CD4-positive, alpha-beta T cell treated with Interleukin-17A for 1 hour (primary cell): ENCODE measurements at places on chromosomes 1 and 21.

DNA sequence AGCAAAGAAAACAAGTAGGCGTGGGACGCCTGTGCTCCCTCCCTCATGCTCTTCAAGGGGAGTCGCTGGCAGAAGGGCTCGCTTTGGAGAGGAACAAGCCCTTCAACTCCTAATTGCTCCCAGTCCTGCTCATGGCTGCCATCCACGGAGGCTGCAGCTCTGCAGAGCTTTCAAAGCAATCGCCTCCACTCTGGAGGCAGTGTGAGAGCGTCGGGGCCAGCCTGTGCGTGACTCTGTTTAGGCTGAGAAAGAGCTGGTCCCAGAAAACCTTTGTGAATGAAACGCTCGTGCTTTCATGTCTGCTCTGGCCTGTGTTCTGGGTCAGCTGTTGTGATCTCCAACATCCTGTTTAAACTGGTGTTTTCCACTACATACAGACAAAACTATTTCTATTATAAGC is 23.9 kb upstream of the RUNX1 start:
- no peak for DNase-seq

- DNase-seq, result no peak
Measured at GRCh38 chr1:74679811-74680210, 6.2 kb upstream of the ERICH3 start.

GRCh38 chr1:214396330-214396729 is 115.4 kb downstream of the SMYD2 start:
- DNase-seq, result no peak

GRCh38 chr1:54070171-54070837 is 16.9 kb downstream of the TCEANC2 start:
- DNase-seq, result peak; percentile 74

DNA sequence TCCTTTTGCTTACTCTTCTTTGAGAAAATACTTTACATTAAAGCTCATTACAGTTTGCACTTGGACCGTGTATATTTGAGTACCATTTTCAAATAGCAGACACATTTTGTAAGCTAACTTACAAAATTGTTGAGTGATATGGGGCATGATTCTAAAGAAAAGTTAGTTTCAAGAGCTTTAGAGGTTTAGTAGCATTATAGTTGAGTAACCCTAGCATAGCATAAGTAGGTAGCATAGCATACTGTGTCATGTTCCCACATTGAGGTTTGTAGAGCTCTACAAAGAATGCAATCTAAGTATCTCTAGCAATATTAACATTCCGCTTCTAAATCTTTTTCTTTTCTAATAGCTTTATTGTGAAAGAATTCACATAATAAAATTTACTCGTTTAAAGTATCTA is 92.0 kb downstream of the ITSN1 start:
- no peak for DNase-seq

- peak; percentile 83 for DNase-seq
Measured at GRCh38 chr1:20493839-20494608, 8.0 kb upstream of the CAMK2N1 start.

DNA sequence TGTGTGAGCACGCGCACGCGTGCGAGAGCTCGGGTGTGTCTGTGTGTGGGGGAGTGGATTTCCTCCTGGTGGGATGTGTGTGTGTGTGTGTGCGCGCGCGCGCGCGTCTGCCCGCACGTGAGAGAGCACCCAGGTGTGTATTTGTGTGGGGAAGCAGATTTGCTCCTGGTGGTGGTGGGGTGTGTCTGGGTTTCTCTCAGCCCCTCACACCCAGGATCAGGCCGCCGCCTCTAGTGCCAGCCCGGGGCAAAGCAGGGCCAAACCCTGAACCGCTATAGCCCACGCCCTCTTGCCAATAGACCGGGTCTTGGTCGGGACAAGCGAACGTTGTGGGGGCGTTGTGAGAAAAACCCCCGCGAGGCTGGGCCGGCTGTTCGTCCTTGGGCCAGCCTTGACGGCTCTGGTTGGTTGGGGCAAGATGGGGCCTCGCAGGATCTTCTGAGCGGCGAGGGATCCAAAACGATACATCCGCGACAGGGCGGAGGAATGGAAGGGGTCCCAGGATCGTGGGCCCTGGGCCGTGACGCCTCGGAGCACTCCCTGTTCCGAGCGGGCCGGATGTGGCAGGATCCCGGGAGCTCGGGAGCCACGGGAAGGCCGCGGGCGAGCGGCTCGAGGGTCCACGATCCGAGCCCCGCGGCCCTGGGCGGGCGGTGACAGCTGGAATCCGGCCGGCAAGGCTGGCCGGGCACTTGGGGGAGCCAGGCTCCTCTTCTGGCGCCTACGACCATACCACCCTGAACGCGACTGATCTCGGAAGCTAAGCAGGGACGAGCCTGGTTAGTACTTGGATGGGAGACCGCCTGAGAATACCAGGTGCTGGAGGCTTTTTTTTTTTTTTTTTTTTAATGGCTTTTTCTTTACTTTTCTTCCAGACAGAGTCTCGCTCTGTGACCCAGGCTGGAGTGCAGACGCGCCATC is 68.2 kb downstream of the RNF187 start:
- peak; percentile 65 for DNase-seq

DNA sequence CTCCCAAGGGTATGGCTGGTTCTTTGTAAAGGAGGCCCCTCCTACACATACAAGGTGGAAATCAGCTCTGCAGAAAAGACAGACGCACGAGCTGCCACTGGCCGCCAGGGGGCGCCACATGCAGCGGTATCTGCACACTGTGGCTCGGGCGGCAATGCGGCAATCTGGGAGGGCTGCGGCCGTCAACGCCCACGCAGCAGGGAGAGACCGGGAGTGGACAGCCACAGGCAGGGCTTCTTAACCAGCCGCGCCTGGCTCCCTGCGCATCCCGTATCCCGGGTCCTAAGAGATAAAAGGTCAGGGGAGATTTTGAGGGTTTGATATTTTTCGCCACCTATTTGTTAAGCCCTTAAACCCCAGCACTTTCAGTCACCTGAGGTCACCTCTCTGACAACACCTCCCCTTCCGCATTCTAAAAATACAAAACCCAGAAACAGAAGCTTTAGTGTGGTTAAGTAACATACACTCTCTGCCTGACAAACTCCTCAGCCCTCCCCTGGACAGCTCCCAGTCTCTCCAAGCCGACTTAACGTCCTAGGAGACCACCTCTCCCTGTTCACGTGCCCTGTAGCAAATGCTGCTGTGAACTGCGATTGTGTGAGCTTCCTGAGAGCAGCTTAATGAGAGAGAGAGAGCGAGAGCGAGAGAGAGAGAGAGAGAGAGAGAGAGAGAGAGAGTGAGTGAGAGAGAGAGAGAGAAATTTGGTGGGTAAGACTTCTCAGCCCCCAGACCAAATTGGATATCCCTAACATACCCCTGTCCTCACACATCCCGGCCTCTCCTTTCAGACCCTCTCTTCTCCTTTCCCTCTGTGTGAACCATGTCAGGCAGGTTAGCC is 13.5 kb upstream of the KCNA2 start:
- peak; percentile 90 for DNase-seq

GRCh38 chr1:1349256-1350012 is at the start of gene DVL1:
Gene DVL1 (minus strand): TSS chr1:1349418. CDS start chr1:1349065, 353 bp downstream.
- DNase-seq, result peak; percentile 73

- no peak for DNase-seq
Measured at GRCh38 chr1:115222616-115223402, 115.2 kb downstream of the NGF start.

DNA sequence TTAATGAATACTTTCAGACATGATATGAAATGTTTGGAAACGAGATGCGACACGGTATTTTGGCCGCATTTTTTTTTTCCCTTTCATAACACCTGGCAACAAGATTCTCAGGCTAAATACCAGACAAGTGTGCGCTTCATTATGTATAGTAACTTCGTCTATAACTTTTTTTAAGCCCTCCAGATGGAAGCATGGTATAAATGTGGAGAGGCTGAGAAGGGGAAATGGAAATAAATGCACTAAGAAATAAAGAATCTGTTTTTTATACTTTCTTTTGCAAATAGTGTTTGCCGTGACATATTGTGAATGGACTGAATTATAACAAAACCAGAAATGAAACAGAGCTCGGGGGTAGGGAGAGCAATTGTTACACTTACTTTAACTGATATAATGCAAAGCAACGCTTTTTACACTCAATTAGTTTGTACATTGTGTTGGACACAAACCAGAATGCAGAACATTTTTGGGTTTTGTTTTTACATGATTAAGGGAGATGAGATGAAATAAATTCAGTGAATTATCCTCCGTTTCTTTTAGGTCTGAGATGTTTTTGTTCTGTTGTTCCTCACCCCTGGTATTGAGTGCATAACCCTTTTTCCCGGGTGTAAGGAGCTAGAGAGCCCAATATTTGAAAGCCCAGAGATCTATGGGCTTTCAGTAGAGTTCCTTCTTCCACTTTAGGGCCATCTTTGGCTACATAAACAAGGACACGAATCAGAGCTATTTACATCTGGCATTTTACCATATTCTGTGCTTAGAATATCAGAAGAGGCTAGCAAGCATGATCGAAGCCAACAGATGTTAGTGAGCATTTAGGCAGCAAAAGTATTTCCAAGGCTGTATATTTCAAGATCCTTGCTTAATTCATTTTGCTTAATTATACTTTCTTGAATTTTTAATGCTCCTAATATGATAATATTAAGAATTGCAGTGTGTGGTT is 478.0 kb downstream of the CAMTA1 start:
- DNase-seq, result no peak

DNA sequence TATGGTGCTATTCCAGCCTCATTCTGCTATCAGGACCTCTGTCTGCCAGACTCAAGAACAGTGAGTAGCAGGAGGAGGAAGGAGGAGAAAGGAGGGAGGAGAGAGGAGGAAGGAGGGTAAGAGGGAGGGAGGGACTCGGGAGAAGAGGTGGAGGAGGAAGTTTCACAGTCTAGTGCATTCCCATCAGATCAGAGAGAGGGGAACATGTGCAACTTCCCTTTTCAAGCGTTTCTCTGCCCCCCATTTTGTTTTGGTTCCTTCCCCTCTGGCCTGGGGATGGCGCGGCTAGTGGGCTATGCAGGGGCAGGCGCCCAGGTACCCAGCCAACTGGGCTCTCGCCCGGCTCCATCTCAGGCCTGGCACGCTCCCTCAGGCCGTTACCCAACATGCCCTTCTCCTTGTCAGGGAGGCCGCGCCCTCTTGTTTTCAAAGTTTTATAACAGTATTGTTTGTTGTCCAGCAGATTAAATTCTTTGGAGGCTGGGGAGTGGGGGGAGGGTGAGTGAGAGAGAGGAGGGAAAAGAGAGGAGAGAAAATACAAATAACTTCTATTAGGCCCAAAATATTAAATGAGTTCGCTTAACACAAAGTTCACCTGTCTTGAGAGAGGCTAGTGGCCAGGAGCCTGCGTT is 56.0 kb downstream of the CD46 start:
- no peak for DNase-seq

- DNase-seq, result no peak
Measured at GRCh38 chr1:15206418-15207030, 40.5 kb upstream of the FHAD1 start.

- DNase-seq, result no peak
Measured at GRCh38 chr1:67383999-67384638, 46.1 kb downstream of the SERBP1 start.

DNA sequence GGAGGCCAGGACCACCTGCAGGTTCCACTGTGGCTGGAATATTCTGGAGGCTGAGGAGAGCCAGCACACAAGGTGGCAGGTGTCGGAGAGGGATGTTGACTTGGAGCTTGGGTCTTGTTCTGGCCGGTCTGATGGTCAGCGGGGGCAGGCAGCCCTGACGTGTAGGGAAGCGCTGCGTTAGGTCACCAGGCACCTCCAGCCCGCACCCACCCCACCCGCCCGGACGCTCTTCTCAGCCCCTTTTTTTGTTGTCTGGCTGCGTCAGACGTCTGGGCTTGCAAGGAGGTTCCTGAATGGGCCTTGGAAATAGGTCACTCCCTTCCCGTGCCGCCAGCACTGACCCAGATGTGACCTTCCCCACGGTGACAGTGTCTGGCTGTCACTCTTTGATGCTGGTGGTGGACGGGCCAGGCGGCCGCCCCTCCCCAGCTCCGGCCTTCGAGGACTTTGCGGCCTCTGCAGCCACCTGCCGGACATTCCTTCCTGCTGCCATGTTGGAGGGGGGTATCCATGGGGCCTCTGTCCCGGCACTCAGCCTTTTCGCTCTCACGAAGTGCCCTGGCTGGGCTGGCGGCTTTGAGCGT is 30.1 kb downstream of the SPSB1 start:
- DNase-seq, result no peak

GRCh38 chr1:184747089-184747955 is 7.3 kb downstream of the EDEM3 start:
- no peak for DNase-seq

GRCh38 chr1:147753081-147753480 is 7.3 kb downstream of the GJA5 start:
- no peak for DNase-seq

GRCh38 chr1:227372726-227373130 is 54.4 kb upstream of the CDC42BPA start:
- no peak for DNase-seq

- DNase-seq, result no peak
Measured at GRCh38 chr1:224383218-224383617, 26.5 kb downstream of the CNIH4 start.

GRCh38 chr1:207493212-207493611 is 2.7 kb upstream of the CR1 start:
- DNase-seq, result no peak

- DNase-seq, result no peak
Measured at GRCh38 chr1:225182716-225183115, 245.1 kb downstream of the LBR start.

DNA sequence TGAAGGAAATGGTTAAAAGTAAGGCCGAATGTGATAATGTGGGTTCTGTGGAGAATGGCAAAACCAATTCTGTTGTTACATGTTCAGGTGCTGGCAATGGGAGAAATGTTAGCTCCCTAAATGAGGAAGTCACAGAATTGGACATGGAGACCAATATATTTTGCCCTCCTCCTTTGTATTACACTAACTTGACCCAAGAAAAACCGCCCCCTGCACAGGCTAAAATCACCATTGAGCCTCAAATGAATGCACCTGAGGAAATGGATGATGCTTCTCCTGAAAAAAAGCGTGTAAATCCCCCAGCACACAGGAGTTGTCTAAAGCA is 932 bp downstream of the MAP10 start:
- no peak for DNase-seq

DNA sequence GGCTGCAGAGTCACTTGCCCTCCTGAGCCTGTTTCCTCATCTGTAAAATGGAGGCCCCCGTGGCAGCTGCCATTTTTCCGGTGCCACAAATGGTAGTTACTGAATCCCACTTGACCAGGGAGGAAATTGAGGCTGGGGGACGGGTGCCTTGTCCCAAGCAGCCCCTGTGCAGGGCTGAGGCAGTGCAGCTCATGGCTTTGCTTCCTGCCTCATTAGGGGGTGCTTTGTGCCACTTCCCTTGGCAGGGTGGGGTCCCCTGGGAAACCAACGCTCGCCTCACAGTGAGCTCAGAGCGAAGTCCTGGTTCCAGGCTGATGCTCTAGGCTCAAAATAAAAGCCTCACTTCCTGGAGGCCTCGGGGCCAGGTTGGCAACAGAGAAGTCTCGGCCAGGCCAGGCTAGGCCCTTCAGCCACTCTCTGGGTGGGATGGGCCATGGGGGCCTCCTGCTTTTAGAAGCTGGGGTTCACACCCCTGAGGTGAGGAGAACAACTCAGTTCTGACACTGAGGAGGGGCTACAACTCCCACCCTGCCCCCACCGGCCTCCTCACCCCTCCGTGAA is 6.8 kb downstream of the LAPTM5 start:
- no peak for DNase-seq
